ENCODE measurements at places on chromosomes 6 and 20.

DNA sequence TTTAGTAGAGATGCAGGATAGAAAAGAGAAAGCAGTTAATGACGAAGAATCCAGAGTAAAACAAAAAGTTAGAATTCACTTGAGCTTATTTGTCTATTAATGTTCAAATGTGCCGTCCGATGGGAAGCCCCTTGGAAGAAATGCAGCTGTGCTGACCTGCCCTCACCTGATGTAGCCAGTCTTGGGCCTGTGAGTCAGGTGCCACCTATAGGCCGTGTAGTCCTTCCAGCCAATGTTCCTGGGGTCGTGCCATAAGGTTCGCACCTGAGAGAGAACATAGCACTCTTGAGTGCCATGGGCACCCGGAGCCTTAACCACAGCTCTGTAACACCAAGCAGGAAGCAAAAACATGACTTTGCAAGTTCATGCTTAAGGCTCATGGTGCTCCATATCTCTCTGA lies 32.4 kb downstream of the THBS2 start:
- no peak for DNase-seq

- peak; percentile 51 for DNase-seq
Observed at GRCh38 chr20:25539742-25540672, 45.3 kb downstream of the NINL start.

- no peak for DNase-seq
Observed at GRCh38 chr6:109023356-109023925, 71.2 kb downstream of the SESN1 start.

DNA sequence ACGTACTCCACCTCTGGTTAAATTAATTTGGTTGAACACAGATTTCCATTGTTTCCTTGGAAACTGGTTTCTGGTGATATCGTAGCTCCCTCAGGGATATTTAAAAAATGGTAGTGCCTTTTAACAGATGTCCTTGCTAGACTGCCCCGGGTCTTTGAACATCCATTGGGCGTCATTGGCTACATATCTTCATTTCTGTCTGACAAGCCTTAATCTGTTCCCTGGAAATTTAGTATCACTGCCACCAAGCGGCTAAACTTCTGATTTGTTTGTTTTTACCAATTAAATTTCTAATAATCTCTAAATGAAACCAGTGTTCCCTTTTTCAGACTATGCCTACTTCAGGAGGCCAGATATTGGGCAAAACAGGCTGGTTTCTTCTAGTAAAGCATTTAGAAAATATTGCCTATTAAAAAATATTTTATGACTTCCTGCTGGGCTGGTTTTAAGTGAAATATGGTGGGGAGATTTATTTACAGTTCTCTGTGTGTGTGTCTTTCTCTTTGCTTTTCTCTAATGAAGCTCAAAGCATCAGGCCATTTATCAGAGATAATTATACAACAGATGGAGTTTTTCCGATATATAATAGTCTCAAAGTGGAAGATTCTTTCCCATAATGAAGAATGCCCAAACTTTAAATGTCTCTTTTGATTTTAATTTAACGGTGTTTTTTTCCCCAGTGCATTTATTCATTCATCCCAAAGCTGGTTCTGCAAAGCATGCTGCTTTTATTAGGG lies 249.5 kb downstream of the ZFAND3 start:
- DNase-seq = no peak

GRCh38 chr6:15338476-15338875 lies 92.6 kb downstream of the JARID2 start:
- DNase-seq = no peak

GRCh38 chr6:102038964-102039363 lies 645.5 kb downstream of the GRIK2 start:
- DNase-seq = no peak

- no peak for DNase-seq
Observed at GRCh38 chr6:130306377-130306776, 59.4 kb upstream of the TMEM200A start.

DNA sequence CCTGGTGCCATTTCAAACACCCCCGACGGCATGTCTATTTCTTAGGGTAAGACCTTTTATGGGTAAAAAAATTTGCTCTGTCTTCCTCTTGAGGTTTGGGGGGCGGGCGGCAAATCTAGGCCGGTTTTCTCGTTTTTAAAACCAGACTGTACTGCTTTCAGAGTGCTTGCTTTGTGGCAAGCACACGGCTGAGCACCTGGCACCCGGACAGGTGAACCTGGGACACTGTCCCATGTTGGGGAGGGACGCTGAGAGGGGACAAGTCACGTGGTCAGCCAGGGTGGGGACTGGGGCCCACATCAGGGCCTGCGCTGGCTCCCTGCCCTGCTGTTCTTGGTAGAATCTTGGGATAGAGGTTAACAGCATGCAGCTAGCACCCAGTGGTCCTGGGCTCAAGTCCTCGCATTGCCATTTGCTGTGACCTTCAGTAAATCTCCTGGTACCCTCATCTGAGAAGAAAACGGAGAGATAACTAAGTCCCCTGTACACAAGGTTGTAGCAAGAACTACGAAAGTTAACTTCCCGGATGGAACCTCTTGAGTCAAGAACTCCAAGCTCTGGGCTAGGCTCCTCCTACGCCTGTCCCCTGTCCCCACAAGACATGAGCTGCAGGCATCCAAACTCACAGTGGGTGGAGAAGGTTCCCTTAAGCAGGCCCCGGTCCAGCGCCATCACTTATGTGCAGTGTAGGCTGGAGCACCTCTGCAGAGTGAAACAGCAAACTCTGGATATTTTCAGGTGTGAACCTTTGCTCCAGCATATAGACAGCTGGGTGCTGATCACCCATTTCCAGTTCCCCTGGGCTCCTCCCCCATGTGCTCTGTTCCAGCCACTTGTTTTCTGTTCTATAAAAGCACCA lies 41.7 kb downstream of the PMEPA1 start:
- DNase-seq = no peak

DNA sequence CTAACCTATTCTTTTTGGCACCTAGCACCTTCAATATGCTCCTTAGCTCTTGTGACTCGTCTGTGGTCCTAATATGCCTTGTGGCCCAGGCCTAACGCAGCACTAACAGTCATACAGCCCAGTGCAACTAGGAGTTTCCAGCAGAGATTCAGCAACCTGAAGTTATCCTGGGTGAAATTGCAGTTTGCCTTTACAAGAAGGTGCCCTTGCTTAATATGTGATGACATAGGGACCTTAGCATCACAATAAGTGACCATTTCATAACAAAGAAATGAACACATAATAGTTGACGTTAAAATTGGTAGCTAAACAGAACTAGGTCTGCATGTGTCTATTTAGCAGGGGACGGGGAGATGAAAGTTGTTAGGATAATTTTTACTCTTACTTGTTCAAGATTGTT lies 10.1 kb downstream of the FIG4 start:
- no peak for DNase-seq

DNA sequence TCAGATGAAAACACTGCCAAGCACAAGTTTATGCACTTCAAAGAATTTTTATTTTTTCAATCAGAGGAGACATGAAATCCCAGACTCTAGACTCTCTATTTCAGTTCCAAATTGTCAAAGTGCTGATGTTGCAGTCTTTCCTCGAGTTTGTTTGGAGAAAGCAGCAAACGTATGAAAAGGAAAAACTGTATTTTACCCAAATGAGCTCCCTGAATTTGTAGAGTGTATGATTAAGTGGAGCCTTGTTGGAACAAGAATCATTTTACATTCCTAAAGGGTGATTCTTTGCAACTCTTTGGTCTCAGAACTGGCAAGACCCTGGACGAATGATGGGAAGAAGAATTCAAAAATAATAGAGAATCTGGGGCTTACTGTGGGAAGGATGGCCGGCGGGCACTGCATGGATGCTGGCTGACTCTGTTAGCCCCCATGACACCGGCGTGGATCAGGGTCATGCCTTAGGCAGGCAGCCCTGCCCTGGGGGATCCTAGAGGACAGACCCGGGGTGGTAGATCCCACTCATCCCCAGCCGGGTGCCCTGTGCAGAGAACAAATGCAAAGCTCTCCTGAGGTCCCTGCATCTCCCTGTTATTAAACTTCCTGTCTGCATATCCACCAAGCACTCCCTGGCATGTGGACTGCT lies 207.4 kb downstream of the FNDC1 start:
- DNase-seq = no peak

DNA sequence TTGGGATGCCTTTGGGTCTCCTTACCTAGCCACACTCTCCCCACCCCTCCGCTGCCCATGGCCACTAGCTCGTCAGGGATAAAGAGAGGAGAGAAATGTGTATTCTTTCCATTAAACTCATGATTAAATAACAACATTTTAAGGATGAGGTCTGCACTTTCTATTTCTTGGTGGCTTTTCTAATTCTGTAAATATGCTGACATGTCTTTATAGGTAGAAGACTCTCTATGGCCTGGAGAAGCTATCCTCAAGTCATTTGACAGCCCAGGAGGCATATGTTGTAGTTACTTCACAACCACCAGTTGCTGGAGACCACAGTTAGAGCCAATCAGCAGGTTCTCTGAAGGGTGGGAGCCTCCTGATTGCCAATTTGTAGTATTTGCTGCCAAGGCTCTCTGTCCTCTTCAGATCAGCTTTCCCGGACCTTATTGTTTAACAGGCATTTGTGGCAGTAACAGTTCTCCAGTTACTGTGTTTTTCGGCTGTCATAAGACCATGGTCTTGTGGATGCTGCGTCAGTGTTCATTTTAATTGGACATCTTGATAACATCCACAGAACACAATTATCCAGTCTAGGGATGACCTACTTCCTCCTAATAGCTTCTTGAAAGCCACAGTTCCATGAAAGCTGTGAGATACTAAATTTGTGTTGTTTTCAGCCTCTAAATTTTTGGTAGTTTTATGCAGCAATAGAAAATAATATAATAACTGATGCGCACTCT lies 205.0 kb upstream of the KCNQ5 start:
- no peak for DNase-seq

GRCh38 chr6:79134699-79135474 lies 56.8 kb upstream of the PHIP start:
- no peak for DNase-seq

GRCh38 chr6:16069222-16069621 lies 59.7 kb upstream of the MYLIP start:
- DNase-seq = no peak

DNA sequence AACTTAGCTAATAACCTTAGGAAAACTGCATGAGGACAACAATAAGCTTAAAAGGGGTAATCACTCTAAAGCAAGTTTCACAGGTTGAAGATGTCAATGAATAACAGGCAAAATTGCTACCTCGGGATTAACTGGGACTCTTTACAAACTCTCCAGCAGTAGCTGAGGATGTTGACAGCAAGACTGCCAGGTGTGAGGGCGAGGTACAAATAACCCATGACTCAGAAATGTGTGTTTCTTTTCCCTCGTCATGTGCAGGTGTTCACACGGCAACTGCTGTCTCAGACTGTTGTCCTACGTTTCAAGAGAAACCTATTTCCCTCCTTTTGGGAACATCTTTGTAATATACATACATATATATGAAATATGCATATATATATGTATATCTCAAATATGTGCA lies 15.9 kb downstream of the BCAS1 start:
- DNase-seq = no peak

DNA sequence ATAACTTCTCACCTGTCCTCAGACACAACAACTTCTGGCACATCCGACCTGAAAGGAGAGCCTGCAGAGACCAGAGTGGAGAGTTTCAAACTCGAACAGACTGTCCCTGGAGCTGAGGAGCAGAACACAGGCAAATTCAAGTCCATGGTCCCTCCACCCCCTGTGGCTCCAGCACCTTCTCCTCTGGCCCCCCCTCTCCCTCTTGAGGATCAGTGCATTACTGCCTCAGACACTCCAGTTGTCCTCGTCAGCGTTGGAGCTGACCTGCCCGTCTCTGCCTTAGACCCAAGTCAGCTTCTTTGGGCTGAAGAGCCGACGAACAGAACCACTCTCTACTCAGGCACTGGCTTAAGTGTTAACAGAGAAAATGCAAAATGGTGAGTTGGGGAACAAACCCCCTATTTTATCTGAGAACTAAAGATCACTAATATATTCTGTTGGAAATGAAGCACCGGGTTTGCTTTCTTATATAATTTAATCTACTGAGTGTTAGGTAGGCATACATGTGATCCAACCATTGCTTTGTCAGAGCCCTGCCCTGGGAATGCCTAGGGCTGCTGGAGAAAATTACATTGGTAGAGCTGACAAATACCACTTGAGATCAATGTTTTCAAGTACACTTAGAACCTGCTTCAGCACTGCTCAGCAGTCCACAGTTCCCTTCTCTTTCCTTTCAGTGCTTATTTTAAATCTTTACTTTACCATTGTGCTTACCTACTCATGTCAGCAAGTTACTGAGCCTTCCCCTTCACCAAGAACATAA lies 77.5 kb upstream of the LTV1 start:
- DNase-seq = no peak

GRCh38 chr6:33198159-33198852 lies 2.2 kb downstream of the RXRB start:
- no peak for DNase-seq

- no peak for DNase-seq
Observed at GRCh38 chr6:41716516-41717391, 18.7 kb downstream of the TFEB start.

GRCh38 chr6:110180228-110181008 lies at the start of gene CDC40:
CDC40 (plus strand) TSS chr6:110180427; CDS start chr6:110180445, 18 bp downstream.
- DNase-seq = peak; percentile 64

DNA sequence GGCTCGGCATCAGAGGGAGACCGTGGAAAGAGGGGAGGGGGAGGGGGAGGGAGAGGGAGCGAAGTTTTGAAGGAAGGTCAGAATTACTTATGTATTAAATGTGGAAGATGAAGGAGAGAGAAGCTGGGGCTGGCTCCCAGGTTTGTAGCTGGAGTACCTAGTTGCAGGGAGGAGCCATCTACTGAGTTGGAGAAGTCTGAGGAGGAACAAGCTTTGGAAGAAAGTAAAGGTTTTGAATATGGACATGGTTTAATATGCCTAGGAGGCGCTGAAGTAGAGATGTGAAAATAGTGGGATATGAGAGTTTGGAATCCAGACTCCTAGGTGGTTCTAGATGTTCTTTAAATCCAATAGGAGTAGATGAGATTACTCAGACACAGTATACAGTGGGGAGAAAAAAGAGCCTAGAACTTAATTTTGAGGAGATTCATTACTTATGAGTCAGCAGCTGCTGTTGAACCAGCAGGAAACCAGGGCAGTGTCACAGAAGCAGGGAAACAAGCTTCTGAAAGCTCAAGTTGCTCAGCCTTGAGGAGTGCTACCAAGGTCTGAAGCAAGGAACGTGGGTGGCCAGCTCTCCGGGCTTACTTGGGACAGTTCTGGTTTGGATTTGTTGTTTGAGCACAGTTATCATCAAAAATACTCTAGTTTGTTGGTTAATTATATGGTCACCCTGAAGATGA lies 149.3 kb downstream of the UTRN start:
- no peak for DNase-seq

- no peak for DNase-seq
Observed at GRCh38 chr6:100433726-100434435, 30.8 kb downstream of the SIM1 start.

- DNase-seq = no peak
Observed at GRCh38 chr6:52261229-52261628, 16.9 kb upstream of the IL17F start.

- no peak for DNase-seq
Observed at GRCh38 chr20:61785567-61785816, 280.2 kb downstream of the TAF4 start.
